ENCODE measurements at places on chromosomes 16 and 17. TPM values are rescaled to one million over a fixed set of nuclear protein-coding genes. Genes with fewer than 3 reads are reported as not detected.

The KRT33B gene
- not detected for polyA plus RNA-seq

GRCh38 chr17:1485423-1486376 is 6.8 kb downstream of the MYO1C start:
- H3K36me3 ChIP-seq = peaks cover 7% of the 10 kb centered on the region
- H3K4me1 ChIP-seq = peaks cover 88% of the 10 kb centered on the region
- H3K27ac ChIP-seq = peak overlapping the region; percentile 99
- H3K4me3 ChIP-seq = peak overlapping the region; percentile 91
- peak; percentile 89 for DNase-seq
- H3K27me3 ChIP-seq = no peaks in the 10 kb centered on the region

DNA sequence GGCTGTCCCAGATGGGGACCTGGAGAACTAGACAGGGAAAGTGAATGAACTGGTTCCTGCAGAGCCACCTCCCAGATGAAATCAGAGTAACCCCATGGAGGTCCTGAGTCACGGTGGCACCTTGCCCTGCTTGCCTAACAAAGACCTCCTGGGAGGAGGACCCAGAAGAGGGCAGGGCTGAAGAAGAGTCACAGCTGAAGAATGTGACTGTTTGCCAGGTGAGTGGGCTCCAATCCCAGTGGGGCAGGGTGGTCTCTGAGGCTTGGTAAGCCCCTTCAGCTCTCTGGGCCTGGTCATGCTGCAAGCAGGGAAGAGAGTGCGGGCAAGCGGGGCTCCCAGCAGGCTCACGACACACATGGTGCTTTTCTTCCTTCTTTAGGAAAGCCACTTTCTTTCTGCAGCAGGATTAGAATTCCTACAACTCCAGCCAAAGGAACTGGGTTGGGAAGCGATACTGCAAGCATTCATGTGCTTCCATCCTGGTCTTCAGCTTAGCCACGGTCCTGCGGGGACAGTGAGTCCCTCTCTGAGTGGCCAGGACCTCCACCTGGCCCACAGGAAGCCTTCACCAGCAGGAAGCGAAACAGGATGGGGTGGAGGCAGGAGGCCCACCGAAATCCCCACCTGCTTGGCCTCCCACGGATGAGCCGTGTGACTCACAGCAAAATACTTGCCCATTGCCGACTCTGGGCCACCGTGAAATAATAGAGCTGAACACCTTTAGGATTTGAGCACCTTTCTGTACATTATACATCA is 4.3 kb downstream of the C16orf74 start:
- no peak for DNase-seq
- H3K36me3 ChIP-seq = no peaks in the 10 kb centered on the region
- H3K4me1 ChIP-seq = peaks cover 18% of the 10 kb centered on the region
- no peak overlapping the region for H3K27ac ChIP-seq

GRCh38 chr17:977166-977565 is 2.4 kb downstream of the NXN start:
- DNase-seq = no peak
- no peaks in the 10 kb centered on the region for H3K27me3 ChIP-seq
- no peaks in the 10 kb centered on the region for H3K4me1 ChIP-seq

The WFIKKN1 gene
- 0.46 TPM for polyA plus RNA-seq

GRCh38 chr16:88619859-88620815 is 18.2 kb upstream of the IL17C start:
- no peak overlapping the region for H3K4me3 ChIP-seq
- no peaks in the 10 kb centered on the region for H3K4me1 ChIP-seq
- H3K36me3 ChIP-seq = peaks cover 64% of the 10 kb centered on the region
- no peak for DNase-seq
- no peaks in the 10 kb centered on the region for H3K27me3 ChIP-seq
- H3K27ac ChIP-seq = no peak overlapping the region

DNA sequence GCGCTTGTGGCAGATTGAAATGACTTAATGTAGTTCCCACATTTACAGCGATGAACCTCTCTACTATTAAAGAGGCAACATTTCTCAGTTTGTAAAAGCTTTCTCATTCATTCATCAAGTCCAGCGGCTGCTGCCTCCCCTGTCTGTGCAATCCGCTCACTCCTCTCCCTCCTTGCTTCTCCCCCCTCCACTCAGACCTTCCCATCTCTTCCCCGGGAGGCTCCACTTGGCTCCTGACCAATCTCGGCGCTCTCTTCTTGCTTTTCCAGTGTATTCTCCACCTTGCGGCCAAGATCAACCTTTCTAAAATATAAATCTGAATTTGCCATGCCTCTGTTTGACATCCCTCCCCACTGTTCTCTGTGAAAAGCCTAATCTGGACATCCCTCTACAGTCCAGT is 117.5 kb downstream of the ASIC2 start:
- H3K36me3 ChIP-seq = no peaks in the 10 kb centered on the region
- H3K4me1 ChIP-seq = no peaks in the 10 kb centered on the region
- DNase-seq = no peak
- H3K27me3 ChIP-seq = peaks cover 11% of the 10 kb centered on the region
- H3K27ac ChIP-seq = no peak overlapping the region
- H3K4me3 ChIP-seq = no peak overlapping the region

- DNase-seq = no peak
- H3K36me3 ChIP-seq = peaks cover 12% of the 10 kb centered on the region
- H3K27ac ChIP-seq = peak overlapping the region; percentile 90
- H3K4me1 ChIP-seq = no peaks in the 10 kb centered on the region
Observed at GRCh38 chr17:82449883-82450356, 632 bp downstream of the CYBC1 start.

DNA sequence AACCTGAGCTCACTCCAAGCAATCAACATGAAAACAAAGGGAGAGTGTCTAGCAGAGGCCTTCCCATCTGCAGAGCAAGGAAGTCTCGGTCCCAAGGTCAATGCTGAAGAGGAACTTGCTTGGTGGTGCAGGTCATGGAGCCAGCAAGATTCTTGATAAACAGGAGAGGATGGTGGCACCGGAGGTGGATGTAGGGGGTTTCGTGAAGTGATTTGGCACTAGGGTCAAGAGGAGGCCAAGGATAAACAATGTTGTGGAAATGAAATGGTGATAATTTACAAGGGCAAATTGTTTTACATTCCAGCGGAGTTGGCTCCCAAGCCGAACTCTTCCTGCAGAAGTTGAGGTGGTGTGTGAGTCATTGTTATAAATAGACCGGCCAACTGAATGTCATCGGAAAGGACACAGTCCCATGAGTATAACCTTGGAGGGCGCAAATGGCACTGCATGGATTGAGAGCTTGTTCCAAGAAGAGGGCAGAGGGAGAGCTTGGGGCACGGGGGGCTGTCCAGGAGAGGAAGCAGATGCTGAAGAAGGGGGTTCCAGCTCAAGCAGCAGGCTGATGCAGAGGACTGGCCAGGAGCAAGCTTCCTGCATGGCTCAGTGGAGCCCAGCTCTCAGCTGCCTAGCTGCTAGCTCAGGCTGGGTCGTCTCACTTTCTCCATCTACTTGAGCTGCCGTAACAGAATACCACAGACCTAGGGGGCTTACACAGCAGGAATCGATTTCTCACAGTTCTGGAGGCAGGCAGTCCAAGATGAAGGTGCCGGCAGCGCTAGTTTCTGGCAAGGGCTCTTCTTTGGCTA is 136.6 kb downstream of the COPRS start:
- no peak for DNase-seq
- H3K27ac ChIP-seq = peak overlapping the region; percentile 78
- peaks cover 26% of the 10 kb centered on the region for H3K4me1 ChIP-seq
- no peaks in the 10 kb centered on the region for H3K36me3 ChIP-seq

GRCh38 chr16:83676086-83676485 is 131.7 kb upstream of the HSBP1 start:
- H3K27ac ChIP-seq = no peak overlapping the region
- no peaks in the 10 kb centered on the region for H3K4me1 ChIP-seq
- no peaks in the 10 kb centered on the region for H3K27me3 ChIP-seq
- H3K36me3 ChIP-seq = no peaks in the 10 kb centered on the region
- DNase-seq = no peak
- no peak overlapping the region for H3K4me3 ChIP-seq

The MYH3 gene
- 2.9 TPM for polyA plus RNA-seq

- no peaks in the 10 kb centered on the region for H3K36me3 ChIP-seq
- no peak overlapping the region for H3K4me3 ChIP-seq
- no peaks in the 10 kb centered on the region for H3K4me1 ChIP-seq
- no peak overlapping the region for H3K27ac ChIP-seq
Observed at GRCh38 chr17:56770427-56770826, 63.3 kb downstream of the C17orf67 start.

DNA sequence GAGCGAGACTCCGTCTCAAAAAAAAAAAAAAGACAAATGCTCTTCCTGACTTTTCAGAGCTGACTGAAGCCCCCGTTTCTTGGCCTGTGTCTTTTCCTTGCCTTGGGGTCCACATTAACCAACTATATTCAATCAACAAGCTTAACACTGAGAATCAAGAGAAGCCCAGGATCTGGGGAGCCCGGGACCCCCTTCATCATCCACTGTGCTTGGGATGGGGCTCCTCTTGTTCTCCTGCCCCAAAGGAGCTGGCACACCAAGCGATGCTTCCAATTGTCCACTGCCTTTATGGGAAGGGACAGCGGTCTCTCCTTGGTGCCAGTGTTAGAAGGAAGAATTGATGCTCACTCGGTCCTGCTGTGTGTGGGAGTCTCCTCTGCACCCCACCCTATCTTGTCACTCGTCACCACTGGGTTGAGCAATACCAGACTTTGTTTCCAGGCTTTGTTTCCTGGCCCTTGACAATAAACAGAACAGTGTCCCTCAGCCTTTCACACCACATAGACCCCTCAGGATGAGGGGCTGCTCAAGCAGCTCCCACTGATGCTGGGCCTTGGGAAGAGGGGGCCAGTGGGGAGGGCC is 146.7 kb downstream of the KCNJ12 start:
- no peaks in the 10 kb centered on the region for H3K4me1 ChIP-seq
- H3K36me3 ChIP-seq = no peaks in the 10 kb centered on the region
- DNase-seq = no peak
- no peak overlapping the region for H3K4me3 ChIP-seq

The ALDH3A1 gene
- 6.0 TPM for polyA plus RNA-seq

GRCh38 chr16:85353839-85354685 is 241.8 kb upstream of the CIBAR2 start:
- H3K4me1 ChIP-seq = peaks cover 73% of the 10 kb centered on the region
- H3K27me3 ChIP-seq = no peaks in the 10 kb centered on the region
- H3K36me3 ChIP-seq = no peaks in the 10 kb centered on the region
- DNase-seq = no peak
- H3K27ac ChIP-seq = peak overlapping the region; percentile 80
- no peak overlapping the region for H3K4me3 ChIP-seq

The TAC4 gene
- not detected for polyA plus RNA-seq

GRCh38 chr16:29744541-29745101 is 1.2 kb downstream of the C16orf54 start:
- no peaks in the 10 kb centered on the region for H3K27me3 ChIP-seq
- H3K36me3 ChIP-seq = no peaks in the 10 kb centered on the region
- DNase-seq = no peak
- no peak overlapping the region for H3K27ac ChIP-seq
- no peaks in the 10 kb centered on the region for H3K4me1 ChIP-seq

- no peaks in the 10 kb centered on the region for H3K36me3 ChIP-seq
- no peaks in the 10 kb centered on the region for H3K27me3 ChIP-seq
- no peak for DNase-seq
- H3K4me1 ChIP-seq = no peaks in the 10 kb centered on the region
- no peak overlapping the region for H3K27ac ChIP-seq
Observed at GRCh38 chr17:14525551-14526455, 224.9 kb downstream of the HS3ST3B1 start.

The CCL2 gene
- 37.6 TPM for polyA plus RNA-seq

DNA sequence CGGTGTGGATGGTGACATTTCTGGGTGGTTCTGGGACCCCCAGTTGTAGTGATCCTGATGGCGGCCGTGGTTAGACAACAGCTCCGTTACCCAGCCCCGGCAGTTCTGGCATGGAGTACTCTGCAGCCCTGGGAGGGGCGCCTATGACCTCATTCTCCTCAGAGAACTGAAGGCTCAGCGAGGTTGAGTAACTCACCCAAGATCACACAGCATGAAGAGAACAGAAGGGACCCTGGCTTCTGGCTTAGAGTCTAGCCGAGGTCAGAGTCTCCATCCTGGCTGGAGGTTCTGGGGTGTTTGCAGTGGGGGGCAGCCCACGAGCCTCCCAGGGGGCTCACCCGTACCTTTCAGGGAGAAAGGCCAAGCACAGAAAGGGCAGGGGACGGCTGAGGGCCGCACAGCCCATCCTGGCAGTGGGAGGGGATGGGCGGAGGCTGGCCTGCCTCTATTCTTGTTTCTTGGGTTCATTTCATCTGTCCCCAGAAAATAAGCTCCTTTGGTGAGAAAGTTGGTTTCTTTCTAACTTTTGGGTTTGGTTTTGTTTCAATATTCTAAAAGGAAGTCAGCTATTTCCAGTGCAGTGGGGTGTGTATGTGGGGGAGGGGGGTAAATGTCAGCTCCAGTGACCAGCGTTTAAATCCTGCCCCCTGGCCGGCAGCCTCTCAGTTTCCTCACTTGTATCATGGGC is 13.2 kb downstream of the ZFPM1 start:
- no peaks in the 10 kb centered on the region for H3K27me3 ChIP-seq
- H3K4me1 ChIP-seq = no peaks in the 10 kb centered on the region
- no peak overlapping the region for H3K4me3 ChIP-seq
- no peaks in the 10 kb centered on the region for H3K36me3 ChIP-seq
- no peak overlapping the region for H3K27ac ChIP-seq

DNA sequence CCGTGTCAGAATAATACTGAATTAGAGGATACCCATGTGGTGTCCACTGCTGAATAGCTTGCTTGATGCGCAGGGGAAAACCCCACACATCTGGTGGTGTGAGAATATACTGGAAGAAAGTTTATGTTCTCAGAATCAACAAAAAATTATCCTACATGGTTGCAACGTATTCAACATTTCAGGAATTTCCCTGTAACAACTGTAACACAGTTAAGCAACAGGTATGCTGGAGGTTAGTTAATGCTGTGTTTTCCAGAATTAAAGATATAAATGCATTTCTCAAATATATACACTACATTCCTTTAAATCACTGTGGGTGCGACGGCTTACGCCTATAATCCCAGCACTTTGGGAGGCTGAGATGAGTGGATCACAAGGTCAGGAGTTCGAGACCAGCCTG is 5.4 kb downstream of the CNOT1 start:
- no peak for DNase-seq
- H3K4me1 ChIP-seq = peaks cover 25% of the 10 kb centered on the region
- no peak overlapping the region for H3K27ac ChIP-seq
- H3K36me3 ChIP-seq = peaks cover 48% of the 10 kb centered on the region
- H3K27me3 ChIP-seq = no peaks in the 10 kb centered on the region
- H3K4me3 ChIP-seq = no peak overlapping the region

- no peak for DNase-seq
- H3K27ac ChIP-seq = no peak overlapping the region
- peaks cover 47% of the 10 kb centered on the region for H3K36me3 ChIP-seq
- H3K27me3 ChIP-seq = no peaks in the 10 kb centered on the region
- H3K4me3 ChIP-seq = no peak overlapping the region
Observed at GRCh38 chr17:44191941-44192496, 5.2 kb downstream of the TMUB2 start.

The IL21R gene
- polyA plus RNA-seq = 0.23 TPM

The CACNG1 gene
- polyA plus RNA-seq = not detected

GRCh38 chr16:75566040-75566757 is at the start of gene GABARAPL2:
GABARAPL2 (plus strand) TSS chr16:75566379; CDS start chr16:75566487, 108 bp downstream.
- H3K4me3 ChIP-seq = peak within 1 kb of the TSS; percentile 92
- no peaks in the 10 kb centered on the region for H3K27me3 ChIP-seq
- H3K36me3 ChIP-seq = peaks cover 37% of the 10 kb centered on the region
- H3K27ac ChIP-seq = peak within 1 kb of the TSS; percentile 85

GRCh38 chr17:76994237-76994637 is 126.0 kb downstream of the MGAT5B start:
- peaks cover 6% of the 10 kb centered on the region for H3K27me3 ChIP-seq
- no peak for DNase-seq
- H3K4me3 ChIP-seq = no peak overlapping the region
- no peaks in the 10 kb centered on the region for H3K4me1 ChIP-seq
- no peaks in the 10 kb centered on the region for H3K36me3 ChIP-seq
- no peak overlapping the region for H3K27ac ChIP-seq

The GP1BA gene
- not detected for polyA plus RNA-seq
